Nephron progenitor cell (in vitro differentiated cells): ENCODE measurements at places on chromosomes 1 and 21.

DNA sequence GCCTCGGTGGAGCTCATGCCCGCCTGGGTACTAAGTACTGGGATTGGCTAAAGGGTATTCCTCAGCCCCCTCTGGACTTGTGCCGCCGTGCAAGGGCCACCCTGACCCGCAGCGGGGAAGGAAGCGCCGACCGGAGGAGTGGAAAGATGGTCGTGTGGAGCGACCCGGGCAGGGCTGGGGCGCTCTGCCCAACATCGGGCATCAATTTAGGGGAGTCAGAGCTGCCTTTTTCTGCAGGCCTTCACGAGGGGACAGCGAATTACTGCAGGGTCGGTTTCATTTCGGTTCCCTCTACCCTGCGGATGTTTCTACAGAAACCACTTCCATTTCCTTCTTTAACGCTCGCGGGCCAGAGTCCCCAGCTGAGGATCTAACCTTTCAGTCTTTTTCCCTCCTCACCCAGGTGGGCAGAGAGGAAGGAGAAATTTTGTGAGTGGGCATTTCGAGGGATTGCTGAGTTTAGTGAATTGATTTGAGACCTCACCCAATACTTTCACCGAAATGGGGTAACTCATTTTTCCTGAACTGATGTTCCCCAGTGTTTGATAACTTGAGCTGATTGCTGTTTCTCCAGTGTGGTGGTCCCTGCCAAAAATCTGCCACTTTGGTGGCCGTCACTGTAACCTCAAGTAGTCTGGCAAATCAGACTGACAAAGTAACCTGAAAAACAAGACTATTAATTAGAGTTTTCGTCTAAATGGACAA, 1.1 kb downstream of the TOR1AIP1 start:
- no peak for DNase-seq

DNA sequence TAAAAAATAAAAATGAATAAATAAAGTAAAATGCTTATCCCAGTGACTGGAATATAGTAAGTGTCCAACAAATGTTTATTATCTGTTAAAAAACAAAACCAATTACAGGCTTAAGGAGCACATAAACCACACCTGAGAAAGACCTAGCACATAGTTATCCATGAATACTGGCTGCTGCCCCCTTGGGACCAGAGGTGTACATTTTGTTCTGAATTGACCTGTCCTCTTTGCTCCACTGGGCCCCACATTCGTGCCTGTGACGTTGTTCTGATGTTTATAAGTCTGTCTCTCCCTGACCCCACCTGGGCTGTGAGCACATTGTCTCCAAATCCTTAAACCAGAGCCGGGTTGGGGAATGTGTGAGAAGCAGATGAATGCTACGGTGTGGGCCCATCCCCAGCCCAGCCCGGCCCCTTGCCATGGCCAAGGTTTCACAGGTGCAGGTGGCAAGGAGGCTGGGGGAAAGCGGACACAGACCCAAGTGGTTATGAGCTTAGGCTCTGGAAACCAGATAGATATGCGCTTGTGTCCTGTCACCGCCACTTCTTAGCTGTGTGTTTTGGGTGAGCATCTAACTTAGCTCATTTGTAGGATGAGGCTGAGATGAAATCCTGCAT, 29.1 kb downstream of the OPRD1 start:
- DNase-seq: no peak

- DNase-seq: no peak
Measured at GRCh38 chr1:40825996-40826395, 36.2 kb downstream of the CITED4 start.

GRCh38 chr1:2962061-2962460, 59.2 kb upstream of the ACTRT2 start:
- no peak for DNase-seq

- no peak for DNase-seq
Measured at GRCh38 chr1:23224739-23225648, 7.7 kb upstream of the HTR1D start.

DNA sequence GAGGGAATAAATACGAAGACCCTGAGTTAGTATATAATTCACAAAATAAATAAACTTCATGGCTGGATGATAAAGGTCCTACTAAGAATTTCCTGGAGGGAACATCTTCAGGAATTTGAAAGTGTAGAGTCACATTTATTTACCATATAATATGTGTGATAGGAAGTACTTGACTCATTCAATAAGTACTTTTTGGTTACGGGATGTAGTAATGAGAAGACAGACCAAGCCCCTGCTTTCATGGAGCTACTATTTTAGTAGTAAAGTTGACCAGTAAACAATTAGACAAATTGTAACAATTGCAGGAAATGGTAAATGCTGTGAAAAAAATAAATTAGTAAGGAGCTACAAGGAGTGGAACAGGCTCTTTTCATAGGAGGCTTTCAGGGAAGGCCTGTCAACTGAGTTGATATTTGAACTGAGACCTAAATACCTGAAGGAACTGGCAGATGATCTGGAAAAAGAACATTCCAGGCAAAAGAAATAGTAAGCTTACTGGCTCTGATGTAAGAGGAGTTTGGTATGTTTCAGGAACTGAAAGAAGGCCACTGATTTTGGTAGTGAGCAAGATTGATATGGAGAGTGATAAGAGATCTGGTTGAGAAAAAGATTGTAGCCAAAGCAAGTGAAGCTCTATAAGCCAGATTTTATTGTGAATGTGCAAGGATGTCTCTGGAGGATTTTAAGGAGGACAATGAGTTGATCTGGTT, 36.2 kb downstream of the CAMSAP2 start:
- DNase-seq: no peak

GRCh38 chr1:164563721-164564360, 4.9 kb downstream of the PBX1 start:
- DNase-seq: no peak

DNA sequence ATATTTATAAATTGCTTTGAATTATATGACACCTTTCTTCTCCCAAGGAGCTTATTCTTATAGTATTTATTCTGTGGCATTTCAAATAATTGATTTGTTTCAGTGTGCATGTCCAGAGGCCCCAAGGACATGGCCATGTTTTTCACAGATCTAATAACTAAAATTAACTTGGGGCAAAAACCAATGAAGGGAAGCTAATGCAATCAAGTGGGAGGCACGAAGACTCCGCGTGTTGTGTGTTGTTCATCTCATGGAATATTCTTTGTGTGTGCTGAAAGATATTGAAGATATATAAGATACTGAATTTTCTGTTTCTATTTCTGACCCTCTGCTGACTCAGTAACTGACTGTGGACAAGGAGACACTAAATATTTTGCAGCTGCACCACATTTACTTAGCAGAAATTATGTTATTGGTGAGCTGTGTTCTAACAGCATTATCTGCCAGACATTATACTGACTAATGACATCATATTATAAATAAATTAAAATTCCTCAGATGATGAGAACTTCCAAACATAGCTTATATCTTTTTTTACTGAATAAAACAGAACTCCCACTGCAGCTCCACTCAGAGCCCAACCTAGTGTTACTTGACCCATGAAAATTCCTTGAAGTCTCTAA, 519.3 kb upstream of the CXADR start:
- no peak for DNase-seq

- no peak for DNase-seq
Measured at GRCh38 chr1:70348399-70349165, 5.9 kb downstream of the ANKRD13C start.
